ENCODE measurements at places on chromosomes 3 and 15.

GRCh38 chr3:100766069-100766468 lies 56.8 kb downstream of the TFG start:
- DNase-seq = no peak

GRCh38 chr3:172145031-172145686 lies 105.8 kb downstream of the FNDC3B start:
- no peak for DNase-seq

DNA sequence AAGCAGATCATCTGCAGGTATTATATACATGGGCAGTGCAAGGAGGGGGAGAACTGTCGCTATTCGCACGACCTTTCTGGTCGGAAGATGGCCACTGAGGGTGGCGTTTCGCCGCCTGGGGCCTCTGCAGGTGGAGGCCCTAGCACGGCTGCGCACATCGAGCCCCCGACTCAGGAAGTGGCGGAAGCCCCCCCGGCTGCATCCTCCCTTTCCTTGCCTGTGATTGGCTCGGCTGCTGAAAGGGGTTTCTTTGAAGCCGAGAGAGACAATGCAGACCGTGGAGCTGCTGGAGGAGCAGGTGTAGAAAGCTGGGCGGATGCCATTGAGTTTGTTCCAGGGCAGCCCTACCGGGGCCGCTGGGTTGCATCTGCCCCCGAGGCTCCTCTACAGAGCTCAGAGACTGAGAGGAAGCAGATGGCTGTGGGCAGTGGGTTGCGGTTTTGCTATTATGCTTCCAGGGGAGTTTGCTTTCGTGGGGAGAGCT lies 639 bp downstream of the MKRN3 start:
- no peak for DNase-seq

- DNase-seq = no peak
Observed at GRCh38 chr3:178459038-178459410, 77.2 kb upstream of the KCNMB2 start.

- DNase-seq = peak; percentile 65
Observed at GRCh38 chr15:75347222-75348033, 589 bp downstream of the NEIL1 start.

DNA sequence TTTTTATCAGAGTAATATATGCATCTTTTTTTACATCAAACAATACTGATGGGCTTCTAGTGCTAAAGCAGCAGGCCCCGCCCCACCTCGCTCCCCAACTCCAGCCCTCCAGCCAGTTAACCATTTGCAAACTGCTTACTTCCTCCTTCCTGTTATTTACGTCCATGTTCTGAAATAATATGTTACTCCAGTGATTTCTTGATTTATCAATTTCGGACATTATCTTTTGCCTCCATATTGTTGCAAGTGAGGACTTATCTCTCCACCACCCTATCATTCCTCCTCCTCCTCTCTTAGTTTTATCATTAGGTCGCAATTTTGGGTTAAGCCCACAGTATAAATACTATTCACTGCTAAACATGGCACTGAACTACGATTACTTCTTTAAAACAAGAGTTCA lies 39.5 kb downstream of the ZNF710 start:
- DNase-seq = no peak

DNA sequence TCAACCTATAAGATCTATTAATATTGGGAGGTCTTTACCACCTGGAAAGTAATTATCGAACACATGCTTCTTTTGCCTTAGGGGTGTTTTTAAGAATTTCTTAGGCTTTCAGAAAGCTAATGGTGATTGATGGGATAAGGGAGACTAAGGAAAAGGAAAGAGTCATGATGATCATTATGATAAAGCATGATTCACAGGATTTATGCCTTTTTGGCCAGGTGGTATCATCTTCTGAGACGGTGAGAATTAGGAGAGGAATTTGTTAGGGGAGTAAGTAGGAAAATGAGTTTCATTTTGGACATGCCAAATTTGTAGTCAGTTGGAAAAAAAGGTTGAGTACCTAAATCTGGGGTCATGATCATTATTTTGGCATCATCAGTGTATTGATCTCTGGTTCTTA lies 8.9 kb downstream of the ARMC8 start:
- DNase-seq = no peak

DNA sequence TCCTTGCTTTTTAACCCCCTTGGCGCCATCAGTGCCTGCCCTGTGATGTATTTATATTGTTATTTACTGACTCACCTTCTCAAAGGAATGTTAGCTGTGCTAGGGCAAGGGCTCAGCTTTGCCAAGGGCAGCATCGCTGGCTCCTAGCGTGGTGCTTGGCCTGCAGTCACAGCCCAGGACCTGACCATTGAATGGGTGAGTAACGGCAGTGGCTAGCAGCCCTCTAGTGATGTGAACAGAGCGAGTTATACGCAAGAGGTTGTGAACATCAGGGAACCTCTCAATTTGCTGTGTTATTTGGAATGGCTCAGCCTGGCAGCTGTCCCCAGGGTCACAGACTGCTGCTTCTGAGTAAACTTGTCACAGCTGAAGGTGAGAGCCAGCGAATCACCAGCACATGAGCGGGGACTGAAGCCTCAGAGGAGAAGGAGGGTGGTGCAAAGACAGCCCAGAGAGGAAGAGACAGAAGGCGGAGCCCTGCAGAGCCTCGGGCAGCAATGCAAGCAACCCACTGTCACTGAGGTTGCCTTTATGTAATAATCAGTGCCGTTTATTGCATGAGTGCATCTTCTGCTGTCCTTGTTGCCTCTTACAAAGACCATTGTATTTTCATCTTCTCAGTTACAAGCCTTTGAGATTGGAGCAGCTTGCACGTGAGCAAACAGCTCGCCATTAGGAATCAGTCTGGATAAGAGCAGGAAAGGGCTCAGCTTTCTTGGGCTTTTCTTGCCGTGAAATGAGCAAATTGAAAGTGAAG lies 158.3 kb downstream of the SLCO3A1 start:
- DNase-seq = peak; percentile 38

DNA sequence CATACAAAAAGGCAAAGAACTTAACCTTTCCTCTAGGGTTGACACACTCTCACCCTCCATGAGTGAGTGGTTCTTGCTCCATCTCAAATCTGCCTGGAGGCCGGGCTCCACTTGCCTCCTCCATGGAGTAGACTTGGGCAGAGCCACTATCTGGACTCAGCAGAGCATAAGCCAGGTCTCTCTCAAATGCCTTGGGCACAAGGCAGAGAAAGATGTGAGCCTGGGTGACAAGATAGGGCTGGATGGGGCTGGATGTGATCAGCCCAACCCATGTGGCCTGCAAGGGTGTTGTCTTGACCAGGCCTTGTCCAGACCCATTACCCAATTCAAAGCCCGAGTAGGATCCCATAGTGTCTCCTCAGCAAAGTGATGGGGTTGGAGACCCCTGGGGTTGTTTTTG lies 4.2 kb upstream of the RPL29 start:
- DNase-seq = no peak

Data from H9 (cell line).